ENCODE measurements at places on chromosomes 7 and 10. TPM values are rescaled to one million over a fixed set of nuclear protein-coding genes. Genes with fewer than 3 reads are reported as not detected.

Gene HOXA10
- total RNA-seq: 14.6 TPM

- no peak for DNase-seq
Observed at GRCh38 chr10:132224343-132225072, 37.8 kb downstream of the DPYSL4 start.

GRCh38 chr7:43531700-43532099 is 51.2 kb upstream of the STK17A start:
- DNase-seq: no peak

- no peak for DNase-seq
Observed at GRCh38 chr10:75540981-75541380, 109.6 kb downstream of the LRMDA start.

DNA sequence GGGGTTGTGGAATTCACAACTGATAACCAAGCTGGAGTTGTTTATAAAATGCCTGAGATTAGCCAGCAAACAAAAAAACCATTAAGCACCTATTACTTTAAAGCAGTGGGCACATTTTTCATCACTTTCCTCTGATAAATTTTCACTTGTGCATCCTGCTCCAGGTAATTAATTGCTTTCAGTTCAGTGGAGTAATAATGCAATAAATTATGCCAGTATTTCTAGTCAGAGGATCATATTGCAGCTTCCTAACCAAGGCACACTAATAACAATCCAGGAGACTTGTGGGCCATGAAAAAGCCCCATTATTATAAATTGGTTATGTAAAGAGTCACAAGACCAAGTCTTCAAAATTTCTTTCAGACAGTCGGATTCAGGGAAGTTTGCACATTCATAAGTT is 193.2 kb downstream of the LRMDA start:
- no peak for DNase-seq

DNA sequence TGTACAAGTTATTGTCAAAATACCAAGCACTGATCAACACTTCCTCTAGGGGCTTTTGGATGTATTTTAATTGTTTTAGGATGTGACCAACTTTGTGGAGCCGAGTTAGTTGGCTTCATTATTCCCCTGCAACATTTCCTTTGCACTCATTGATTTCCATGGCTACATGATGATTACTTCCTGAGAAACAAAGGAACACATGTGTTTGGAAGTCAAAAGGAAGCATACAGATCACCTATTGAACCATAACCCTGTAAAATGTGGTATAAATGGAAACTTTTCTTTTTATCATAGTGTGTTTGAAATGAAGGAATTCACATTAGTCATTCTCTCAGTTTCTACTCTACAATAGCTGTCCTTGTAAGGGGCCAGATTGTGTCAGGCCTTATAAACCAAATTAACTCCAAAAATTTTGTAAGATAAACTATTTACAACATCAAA is 32.2 kb upstream of the EXOC6 start:
- no peak for DNase-seq

Gene ARHGEF35
- total RNA-seq: 0.21 TPM

Gene EEF1AKMT2
- 18.3 TPM for total RNA-seq

Gene RP9
- total RNA-seq: 12.0 TPM

DNA sequence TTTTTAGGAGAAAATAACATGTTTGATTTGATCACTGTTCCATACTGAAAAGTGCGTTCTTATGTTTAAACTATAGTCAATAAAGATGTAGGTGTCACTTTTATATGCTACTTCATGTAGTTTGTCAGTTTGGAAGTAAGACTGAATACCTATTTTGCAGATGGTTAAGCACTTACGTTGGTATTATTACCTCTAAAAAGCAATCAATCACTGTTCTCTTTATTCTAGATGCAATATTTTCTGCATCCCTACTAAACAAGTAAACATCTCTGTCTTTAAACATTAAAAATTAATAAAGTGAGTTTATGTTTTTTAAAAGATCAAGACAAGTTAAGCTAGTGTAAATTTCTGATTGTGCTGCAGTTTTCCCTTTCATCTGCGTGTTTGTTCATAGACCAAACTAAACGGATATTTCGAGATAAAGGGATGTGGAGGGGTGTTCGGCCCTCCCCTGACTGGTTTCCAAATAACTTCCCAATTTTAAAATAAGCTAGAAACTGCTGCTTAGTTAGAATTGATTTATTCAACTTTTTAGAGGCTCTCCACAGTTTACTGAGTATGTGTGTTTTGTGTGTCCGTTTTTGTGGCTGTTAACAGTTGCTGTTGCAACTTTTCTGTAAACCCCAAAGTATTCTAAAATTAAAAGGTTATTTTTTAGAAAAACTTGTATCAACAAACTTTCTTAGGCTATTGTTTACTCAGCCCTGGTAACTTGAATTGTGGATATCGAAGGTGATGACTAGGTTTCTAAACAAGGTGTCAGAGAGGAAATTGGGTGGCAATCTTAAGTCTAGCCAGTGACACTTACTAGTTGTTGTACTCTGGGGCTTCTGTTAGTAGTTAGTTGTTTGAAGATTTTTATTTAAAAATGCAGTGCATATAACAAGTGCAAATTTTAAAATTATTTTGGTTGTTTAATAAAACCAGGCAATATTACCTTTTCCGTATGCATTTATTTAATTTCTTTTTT is 974 bp downstream of the KIF11 start:
- no peak for DNase-seq

Gene PTER
- 3.1 TPM for total RNA-seq

Gene GET4
- 47.6 TPM for total RNA-seq

Gene FBXO24
- total RNA-seq: 0.21 TPM

Gene RABGEF1
- total RNA-seq: 48.1 TPM
